ENCODE measurements at places on chromosomes 12 and 14.

- no peak for DNase-seq
Measured at GRCh38 chr14:68283378-68284123, 464.0 kb downstream of the RAD51B start.

DNA sequence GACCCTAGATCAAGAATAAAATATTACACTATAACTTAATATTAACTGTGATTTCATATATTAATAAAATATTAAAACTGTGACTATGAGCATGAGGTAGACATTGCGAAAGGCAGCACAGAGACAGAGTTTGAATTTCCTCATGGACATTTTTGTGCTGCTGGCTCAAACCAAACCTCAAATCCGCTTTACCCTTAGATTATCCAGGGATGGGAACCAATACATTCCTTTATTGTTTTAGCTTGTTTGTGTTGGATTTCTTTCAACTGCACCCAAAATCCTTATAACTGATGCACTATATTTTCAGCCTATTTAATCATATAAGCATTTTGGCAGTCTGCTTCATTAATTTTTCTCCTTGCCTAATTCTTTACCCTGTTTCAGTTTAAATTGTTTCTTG, 436.7 kb downstream of the ATP23 start:
- DNase-seq = no peak

DNA sequence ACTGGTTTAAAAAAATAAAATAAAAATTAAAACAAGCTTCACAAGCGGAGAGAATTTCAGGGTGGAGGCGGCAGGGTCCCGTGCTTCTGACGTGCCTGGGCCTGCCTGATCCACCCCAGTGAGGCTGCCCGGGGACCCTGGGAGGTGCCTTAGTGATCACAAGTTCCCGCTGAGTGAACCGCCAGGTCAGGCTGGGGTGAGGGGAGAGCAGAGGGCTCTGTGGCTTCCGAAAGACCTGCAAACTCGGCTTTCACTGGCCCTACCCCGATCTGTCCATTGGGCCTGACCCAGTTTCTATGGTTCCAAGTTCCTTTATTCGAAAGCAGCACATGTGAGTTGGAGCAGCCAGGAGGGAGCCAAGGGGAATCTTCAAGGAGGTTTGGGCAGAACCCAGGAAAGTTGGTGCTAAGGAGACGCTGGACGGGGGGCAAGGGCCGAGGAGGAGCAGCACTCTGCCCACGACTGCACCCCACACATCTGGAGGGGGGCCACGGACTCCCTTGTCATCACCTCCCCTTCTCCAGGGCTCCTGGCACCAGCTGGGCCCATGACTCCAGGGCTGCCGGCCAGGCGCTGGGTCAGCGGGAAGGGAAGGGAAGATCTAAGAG, 12.9 kb downstream of the MMP14 start:
- no peak for DNase-seq

DNA sequence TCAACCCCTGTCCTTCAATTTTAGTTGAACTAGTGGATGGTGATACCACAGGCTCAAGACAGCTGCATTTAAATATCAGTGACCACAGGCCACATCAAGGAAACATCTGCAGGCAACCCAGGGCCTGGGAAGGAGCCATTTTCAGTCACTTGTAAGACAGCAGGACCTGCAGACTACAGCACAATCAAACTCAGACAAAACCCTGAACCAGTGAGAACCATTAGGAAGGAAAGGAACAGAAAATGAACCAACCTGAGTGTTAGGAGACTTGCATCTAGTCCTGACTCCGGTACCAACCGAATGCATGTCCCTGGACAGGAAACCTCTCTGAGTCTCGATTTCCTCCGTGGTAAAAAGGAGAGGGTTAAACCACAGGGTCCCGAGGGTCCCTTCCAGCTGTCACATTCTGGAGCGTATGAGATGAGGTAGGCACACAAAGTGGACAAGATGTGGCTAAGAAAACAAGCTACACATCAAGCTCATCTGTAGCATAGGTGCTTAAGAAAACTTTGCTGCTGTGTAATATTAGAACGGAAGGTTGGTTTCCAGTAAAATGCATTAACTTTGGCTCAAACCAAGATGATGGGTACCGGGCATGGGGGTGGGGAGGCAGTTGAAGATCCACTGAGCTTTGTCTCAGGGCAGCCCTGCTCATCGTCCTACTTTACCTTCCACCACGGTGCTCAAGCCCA, 1.6 kb upstream of the CDKN1B start:
- DNase-seq = peak; percentile 56

- DNase-seq = no peak
Measured at GRCh38 chr12:69994724-69995173, 169.7 kb downstream of the MYRFL start.

DNA sequence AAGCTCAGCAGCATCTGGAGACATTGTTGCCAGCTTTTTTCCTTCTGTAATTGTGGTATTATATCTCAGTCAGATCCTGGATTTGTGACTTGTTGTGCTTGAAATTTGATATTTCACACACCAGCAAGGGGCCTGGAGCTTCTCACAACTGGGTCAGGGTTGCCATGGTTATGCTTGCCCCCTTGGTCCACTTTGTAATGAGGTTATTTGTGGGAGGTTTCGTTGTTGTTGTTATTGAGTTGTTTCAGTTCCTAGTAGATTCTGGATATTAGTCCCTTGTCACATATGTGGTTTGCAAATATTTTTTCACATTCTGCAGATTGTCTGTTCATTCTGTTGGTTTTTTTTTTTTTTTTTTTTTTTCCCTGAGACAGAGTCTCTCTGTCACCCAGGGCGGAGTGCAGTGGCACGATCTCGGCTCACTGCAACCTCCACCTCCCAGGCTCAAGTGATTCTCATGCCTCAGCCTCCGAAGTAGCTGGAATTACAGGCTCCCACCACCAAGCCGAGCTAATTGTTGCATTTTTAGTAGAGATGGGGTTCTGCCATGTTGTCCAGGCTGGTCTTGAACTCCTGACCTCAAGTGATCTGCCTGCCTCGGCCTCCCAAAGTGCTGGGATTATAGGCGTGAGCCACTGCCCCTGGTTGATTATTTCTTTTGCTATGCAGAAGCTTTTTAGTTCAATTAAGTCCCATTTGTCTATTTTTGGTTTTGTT, 80.6 kb upstream of the ETV6 start:
- no peak for DNase-seq

DNA sequence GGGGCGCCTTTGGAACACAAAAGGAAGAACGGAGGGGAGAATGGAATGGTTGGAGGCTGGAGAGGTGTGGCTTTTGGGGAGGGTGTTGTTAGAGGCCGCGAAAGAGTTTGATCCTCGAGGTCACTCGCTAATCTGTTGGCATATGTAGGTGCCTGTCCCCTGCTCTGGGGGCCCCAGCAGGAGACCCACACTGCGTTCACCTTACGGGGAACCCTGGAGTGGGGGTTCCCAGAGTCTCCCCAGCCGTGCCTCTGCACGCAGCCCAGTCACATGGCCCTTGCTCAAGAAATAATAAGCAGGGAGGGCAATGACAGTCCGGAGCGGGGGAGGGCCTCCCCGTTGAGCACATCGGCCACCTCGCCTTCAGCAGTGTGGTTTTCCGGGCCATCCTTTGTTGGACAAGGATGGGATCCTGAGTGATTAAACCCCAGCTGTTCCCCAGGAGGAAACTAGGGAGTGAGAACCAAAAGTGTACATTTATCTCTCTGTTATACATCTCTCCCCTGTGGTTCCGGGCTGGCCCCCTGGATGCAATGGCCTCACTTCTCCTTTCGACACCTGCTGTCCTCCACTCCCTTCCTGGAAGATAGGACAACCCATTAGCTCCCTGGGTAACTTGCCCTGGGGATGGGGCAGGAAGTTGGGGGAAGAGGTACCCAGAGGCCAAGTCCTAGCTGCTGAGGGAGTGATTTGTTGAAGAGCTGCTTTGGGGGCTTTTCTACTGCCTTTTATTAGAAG, 1.3 kb downstream of the PLEKHG3 start:
- peak; percentile 72 for DNase-seq

DNA sequence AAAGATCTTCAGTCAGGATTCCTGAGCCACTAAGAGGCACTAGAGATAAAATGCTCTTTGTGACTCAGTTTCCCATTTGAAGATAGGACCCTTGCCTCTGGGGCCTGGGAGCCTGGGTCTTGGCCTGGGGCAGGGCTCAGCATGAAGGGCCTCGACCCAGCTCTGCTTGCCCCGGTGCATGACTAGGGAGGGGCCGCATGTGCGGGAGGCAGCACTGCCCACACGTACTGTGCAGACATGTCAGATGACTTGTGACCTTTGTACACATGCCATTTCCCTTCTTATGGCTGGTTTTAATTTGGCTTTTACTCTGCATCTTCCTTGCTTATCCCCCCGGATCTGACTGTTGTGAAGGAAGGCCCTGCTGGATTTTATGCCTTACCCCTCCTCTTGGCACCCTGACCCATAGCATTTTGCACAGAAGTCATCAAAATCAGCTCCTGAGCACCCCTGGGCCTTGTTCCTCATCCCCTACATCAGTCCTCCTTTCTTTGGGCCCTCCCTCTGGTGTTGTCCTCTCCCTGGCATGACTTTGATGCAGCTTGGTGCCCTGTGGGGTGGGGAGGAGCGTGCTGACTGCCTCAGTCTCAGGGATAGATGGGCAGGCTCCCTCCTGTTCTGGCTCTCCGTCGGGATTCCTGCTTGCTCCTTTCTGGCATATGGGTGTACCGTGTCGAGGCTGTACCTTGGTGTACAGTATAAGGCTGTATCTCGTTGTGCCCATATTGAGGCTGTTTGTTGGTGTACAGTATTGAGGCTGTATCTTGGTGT, 4.4 kb downstream of the CLSTN3 start:
- DNase-seq = no peak

- DNase-seq = no peak
Measured at GRCh38 chr12:94594443-94594825, 55.9 kb downstream of the TMCC3 start.

DNA sequence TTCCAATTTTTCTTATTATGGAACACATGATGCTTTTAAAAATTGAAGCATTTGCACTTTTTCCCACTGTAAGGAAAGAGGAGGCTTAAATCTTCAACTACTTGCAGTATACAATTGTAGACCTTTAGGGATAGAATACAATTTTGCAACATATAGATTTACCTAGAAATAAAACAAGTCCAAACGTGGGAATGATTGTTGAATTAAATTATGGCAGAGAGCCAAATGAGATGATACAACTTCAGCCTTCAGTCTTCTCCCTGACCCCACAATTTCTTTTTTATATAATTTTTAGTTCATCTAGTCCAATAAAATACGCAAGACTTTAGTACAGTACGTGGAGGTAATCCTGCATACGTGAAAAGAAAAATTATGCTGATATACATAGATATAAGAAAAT, 666.5 kb downstream of the SLC16A7 start:
- no peak for DNase-seq

- DNase-seq = no peak
Measured at GRCh38 chr14:57549765-57550420, 56.2 kb upstream of the CCDC198 start.

DNA sequence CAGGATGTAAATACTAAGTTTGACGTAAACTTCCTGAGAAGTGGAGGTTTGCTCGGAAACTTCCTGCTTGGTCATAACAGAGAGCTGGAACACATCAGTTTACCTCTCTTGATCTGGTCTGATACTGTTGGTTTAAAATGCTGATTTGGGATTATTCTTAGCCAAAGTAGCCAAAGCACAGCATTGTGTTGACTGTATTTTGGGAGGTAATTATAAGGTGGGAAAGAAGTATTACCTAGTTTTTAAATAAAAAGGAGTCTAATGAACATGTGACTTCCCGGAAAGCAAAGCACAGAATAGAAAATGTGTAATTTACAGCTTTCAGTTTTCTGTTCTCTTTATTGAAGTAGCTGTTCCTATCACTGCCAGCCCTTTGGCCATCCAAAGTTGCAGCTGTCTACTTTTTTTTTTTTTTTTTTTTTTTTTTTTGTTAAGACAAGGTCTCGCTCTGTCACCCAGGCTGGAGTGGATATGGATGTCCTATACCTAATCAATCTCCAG, 52.2 kb upstream of the SRP54 start:
- no peak for DNase-seq

DNA sequence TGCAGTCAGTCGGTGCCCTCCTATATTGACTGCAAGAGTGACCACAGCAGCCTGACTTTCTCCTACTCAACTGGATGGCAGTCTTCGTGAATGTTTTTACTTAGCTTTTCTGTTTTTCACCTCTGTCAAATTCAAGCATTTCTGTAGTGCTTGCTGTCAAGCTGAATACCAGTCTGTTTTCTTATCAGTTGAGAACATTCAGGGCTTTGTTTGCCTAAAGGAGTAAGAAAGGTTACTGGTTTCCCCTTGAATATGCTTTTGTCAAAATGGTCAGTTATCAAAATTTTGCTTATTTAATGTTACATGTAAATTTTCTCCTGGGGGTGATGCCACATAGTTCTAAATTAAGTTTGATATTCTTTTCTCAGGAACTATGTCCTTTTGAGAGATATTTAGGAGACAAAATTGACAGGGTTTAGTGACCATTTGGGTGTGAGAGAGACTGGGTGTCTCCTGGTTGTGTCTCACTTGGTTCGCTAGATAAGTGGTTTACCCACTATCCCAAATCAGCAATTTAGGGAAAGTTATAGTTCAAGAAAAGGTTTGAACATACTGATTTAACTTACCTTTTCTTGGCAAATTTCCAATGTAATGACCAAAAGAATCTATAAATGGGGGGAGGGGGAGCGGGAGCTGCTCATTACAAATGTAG, 366.3 kb downstream of the TMTC2 start:
- DNase-seq = no peak

DNA sequence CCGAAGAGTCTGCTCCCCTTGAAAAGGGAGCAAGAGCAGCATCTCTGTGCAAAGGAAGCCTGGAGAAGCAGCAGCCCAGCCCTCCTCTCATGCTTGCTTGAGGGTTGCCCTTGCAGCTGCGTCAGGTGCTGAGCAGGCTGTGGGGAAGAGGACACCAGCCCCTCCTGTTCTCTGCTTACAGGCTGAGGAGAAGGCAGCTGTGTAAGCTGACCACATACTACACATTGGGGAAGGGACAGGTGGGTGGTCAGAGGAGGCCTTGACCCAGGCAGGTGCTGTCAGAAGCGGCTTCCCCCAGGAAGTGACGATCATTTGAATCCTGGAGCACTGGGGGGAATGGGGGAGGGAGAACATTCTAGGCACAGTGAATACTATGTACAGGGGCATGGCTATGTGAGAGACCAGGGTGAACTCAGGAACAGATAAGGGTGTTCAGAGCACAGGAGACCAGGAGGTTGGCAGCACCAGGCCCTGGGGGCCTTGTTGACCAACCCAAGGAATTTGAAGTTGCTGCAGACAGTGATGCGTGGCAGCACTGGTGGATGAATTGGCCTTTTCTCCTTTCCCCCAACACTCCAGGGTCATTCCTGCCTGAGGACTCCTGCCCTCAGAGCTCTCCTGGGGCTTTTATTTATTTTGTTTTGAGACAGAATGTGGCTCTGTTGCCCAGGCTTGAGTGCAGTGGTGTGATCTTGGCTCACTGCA, 2.7 kb upstream of the KLC1 start:
- DNase-seq = no peak

All from pons (tissue), 1 donor.